Hypothalamus (tissue), 51 donors: ENCODE measurements at places on chromosomes 7 and 10.
A peak's percentile ranks its signal among the peaks of the same experiment; 100 is the strongest.

GRCh38 chr10:61125560-61126170 is 181.7 kb upstream of the RHOBTB1 start:
- no peak for DNase-seq

DNA sequence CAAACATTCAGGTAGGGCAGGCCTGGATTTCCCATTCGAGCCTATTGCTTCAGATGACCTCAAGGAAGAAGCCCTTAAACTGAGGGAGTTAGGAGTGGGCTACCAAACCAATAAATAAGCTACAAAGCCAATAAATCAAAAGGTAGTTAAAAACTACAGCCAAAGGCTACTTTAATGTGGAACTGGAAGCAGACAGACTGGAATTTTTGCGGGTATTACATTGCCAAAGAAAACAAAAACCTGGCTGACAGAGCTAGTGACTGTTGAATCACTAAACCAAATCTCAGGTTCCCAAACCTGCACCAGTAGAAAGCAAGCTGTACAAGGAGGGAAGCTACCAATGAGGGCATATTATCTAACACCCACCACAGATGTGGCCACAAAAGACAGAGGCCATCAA is 315.6 kb downstream of the GRM8 start:
- no peak for DNase-seq

GRCh38 chr10:122499491-122499941 is 38.2 kb downstream of the HTRA1 start:
- DNase-seq: peak; percentile 23

GRCh38 chr7:99374111-99375064 is at the start of gene ARPC1B:
ARPC1B (plus strand) TSS chr7:99374730; CDS start chr7:99385715, 10,985 bp downstream.
- DNase-seq: peak; percentile 39

DNA sequence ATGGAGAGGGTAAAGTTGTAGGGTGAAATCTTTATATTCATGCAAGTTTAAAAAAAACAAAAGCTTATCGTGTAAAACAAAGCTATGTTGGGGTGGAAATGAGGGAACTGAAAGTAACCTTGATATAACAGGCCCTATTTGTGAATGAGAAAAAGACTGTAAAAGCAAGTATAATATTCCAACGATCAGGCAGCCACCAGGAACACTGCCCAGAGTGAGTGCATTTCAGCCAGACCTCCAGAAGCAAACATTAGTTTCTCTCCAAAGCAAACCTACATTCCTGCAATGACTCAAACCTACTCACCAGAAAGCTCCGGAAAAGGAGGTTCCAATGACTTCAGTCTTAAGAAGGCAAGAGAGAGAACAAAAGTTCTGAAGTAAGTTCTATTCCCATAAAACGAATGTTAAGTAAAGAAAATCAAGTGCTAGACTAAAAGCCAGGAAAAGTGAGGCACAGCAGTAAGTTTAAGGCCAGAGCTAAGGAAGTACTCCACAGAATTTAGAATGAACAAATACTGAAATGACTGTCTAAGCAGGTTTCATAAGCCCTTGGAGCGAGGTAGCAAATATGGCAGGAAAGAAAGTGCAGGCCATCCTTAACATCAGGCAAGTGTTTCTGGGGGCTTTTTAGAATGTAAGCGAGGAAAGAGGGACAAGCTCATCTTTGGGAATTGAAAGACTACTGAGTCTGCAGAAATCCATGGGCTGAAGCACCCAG is 493.1 kb downstream of the XPNPEP1 start:
- no peak for DNase-seq

DNA sequence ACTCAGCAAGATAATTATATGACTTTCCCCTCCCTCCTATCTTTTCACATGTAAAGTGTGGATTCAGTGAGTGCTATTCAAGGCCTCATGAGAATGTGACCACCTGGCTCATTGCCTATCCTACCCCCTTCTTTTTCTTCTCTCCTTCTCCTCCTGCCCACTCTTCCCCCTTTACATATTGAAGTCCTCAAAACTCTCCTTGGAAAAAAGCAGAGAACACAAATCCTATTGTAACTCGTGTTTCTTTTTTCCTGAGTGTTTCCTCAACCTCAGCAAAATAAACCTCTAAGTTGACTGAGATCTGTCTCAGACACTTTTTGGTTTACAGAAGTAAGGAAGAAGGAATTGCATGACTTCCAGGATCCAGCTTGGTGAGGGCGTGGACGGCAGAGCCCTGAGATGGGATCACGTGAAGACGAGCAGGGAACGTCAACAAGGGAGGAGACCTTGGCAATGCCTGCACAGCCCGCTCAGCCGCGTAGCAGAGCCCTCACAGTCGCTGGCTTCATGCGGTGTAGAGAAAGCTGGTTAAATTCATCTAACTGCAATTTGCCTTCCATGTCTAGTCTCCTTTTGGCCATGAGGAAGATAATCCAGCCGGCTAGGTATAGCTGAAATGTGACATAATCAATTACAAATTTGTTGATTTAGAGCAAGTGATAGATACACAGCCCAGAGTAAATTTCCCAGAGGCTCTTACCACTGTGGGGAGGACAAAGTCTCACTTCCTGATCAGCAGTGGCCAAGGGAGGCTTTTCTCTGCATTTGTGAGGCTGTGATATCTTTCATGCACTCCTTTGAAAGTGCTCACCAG is 75.7 kb downstream of the LYZL2 start:
- no peak for DNase-seq

DNA sequence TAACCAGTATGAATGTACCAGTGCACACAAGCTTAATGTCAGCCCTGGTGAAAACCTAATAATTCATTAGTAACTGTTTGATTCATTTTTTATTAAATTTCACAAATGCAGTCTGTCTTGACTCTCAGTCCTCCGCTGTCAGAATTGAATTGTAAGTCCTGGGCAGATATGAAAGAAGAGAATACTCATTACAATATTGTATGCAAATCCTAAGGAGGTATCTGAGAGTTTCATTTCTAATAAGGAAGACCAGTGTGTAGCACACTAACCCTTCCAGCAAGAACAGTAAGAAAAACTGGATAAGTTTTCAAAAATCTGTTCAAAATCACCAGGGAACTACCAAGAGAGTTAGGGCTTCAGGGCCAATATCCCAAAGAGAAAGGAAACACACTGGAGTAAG is 652.1 kb downstream of the SUGCT start:
- no peak for DNase-seq

- DNase-seq: no peak
Measured at GRCh38 chr10:112946649-112947048, 3.4 kb upstream of the TCF7L2 start.

GRCh38 chr10:20128811-20129210 is 312.6 kb downstream of the PLXDC2 start:
- DNase-seq: no peak

- DNase-seq: peak; percentile 2
Measured at GRCh38 chr7:78090616-78091015, 292.0 kb downstream of the PHTF2 start.

DNA sequence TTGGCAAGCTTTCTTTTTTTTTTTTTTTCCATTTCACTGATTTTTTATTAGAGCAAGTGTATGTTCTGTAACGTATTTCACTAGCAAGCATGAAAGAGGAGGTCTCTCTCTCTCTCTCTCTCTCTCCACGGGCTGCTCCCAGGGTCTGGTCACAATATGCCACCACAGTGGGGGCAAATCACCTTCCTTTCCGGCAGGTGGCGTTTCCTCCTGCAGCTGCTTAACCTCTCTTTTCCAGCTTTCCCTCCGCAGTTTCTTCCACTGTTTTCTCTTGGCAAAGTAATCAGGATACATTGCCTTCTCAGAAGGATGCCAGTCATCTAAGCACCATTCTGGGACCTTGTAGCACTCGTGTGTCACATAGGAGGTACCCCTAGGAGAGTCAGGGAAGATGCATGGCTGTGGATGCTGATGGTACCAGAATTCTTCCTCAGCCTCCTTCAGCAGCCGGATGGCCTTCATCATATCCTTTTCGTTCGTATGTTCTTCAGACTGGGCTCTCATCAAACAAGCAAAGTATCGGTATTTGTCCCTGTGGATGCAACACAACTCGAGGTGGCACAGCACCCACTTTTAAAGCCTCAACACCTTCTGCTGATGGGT is 197.3 kb upstream of the PODXL start:
- no peak for DNase-seq

DNA sequence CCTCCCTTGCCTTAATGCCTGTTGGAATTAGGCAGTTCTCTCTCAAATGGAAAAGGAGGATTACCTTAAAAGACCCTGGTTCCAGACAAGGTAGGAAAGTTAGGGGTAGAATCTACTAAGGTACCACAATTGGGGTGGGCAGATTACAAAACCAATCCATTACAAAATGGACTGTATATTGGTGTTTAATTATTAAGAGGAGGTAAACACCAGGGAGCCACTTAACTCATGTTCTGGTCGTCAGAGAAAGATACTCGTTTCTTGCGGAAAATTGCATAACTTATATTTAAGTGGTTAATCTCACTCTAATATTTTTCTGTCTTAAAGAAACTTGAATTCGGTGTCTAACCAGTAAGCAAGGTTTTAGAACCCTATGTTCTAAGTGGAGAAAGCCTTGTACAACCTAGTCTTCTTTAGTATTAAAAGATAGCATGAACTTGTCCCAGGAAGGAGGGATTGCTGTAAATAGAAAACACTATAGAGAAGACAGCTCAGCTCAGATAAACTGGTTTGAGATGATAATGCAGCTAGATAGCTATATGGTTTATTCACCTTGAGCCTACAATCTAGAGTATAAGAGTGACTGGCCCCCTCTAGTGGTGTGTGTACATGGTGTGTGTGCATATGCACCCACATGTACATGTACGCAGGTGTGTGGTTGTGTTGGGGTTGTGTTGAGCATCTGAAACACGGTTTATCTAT is 58.0 kb upstream of the STRIP2 start:
- DNase-seq: no peak

DNA sequence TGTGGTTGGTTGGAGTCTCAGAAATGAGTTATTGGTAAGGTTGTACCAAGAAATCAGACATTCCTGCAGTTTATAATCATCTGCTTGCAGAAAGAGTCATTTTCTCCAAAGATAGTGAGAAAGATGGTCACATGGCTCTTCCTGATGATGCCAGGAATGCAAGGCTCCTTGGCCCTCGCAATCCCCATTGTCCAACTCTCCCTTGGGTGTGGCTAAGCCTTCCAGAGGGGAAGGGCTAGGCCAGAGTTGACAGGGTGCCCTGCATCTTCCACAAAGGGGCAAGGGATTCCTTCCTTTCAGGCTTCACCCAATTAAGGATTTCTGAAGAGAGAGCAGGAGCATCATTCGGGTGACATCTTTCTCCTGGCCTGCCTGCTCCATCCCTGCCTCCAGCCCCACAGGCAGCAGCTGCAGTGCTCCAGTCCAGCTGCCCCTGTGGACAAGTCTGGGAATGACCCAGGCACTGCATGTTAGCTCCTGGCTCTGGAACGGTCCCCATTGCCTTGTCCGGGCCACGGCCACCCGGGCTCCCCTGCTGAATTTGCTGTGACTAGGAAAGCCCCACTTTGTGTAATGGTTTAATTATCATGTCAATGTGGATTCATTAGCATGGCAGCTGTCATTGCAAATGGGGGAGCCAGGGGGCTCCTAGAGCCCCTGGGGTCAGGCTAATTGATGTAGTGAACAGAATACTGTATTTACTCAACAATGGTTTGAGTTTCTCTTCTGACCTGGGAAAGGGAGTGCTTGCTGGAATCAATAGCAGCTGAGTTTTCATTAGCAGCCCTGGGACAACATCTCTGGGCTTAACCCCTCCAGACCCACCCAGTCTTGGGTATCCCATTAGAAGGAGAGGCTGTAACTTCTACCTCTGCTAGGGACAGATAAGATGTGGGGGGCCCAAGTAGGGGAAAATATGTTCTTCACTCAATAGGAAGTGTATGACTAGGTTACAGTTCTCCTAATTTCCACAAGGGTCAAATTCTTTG is 112.6 kb upstream of the TBX20 start:
- DNase-seq: no peak

- DNase-seq: no peak
Measured at GRCh38 chr7:74606101-74606908, 51.2 kb upstream of the GTF2I start.

GRCh38 chr7:133582766-133583523 is 330.1 kb downstream of the EXOC4 start:
- DNase-seq: no peak

DNA sequence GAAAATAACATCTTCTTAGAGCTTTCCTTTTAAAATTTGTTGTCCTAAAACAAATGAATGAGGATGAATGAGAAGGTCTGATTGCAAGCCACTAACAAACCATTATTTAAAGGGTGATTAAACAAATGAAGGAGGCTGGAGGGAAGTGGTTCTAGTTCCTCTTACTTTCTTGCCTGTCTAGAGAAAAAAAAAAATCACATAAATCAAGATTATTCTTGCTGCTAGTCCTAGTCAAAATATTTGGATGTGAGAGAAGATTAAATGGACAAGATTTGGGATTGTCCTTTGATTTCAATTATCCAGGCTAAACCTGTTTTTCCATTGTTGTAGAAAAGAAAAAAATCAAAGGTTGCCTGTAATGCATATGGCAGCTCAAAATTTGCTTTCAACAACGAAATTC is 3.3 kb downstream of the SKAP2 start:
- no peak for DNase-seq

GRCh38 chr10:131576341-131577177 is 265.0 kb upstream of the TCERG1L start:
- no peak for DNase-seq

DNA sequence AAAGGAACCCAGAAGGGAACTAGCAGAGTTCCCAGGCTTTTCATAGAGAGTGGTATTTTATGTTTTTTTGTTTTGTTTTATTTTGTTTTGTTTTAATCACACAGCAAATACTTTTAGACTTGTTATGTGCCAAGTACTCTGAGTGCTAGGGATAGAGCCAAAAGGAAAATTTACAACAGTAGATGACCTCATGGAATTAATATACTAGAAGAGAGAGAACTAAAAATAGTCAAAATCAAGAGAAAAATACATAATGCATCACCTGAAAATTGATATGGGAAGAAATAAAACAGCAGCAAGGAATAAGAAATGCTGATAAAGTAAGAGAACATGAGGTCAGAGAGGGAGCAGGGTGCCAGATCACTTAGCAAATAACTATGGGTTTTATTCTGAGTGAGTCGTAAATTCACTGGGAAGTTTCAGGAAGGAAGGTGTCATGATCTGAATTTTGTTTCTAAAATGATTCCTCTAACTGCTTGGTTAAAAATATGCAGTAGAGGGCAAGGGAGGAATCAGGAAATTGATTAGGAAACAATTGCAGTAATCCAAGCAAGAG is 351.0 kb downstream of the ANKRD7 start:
- DNase-seq: no peak

DNA sequence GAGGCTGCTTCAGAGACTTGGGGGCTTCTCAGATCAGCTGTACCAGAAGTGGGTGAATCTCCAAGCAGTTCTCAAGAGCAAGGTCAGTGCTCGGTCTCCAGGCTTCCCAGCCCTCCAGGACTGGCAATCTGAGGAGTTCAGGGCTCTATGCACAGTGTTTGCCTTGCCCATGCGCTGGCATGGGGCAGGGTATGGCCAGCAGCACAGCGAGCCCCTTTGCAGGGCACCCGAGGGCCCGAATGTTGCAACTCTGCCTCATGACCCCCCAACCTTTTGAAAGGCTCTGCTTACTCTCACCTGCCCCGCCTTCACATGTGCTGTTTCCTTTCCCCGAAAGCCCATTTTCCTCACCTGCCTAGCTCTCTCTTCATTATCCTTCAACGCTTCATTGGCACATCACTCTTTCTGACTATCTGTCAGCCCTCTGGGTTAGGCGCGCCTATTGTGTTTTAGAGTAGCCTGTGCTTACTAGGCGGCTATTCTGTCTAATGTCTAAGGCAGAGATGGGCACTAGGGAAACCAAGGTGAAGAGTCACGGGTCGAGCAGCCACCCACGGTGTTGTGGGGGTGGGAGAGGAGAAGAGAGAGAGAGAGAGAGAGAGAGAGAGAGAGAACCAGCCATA is 83.6 kb downstream of the WDFY4 start:
- no peak for DNase-seq
